ENCODE measurements at places on chromosomes 12 and 14.

DNA sequence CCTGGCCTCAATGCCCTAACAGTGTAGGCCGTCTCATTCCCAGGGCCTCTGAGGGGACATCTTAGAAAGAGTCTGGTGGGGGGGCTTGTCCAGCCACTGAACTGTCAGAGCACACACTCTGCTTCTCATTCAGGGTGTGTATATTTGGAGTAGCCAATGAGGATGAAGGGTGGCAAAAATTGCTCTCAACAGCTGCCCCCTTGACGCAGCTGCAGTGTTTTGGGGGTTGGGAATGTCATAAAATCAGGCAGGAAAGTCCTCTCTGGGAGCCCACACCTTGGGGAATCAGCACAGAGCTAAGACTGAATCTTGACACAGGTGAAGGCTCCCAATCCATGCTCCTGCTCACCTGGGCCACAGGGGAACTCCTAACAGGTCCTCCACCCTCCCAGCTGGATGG is 1.5 kb downstream of the RASAL1 start:
- no peak for DNase-seq

GRCh38 chr14:103856105-103856504 is 8.7 kb upstream of the PPP1R13B start:
- no peak for DNase-seq

GRCh38 chr14:100446572-100446971 is 123.4 kb downstream of the SLC25A47 start:
- no peak for DNase-seq

GRCh38 chr14:80946187-80946586 is 4.6 kb upstream of the CEP128 start:
- DNase-seq = no peak

- no peak for DNase-seq
These were observed 72.1 kb upstream of the LMNTD1 start for GRCh38 chr12:25625146-25625545.

DNA sequence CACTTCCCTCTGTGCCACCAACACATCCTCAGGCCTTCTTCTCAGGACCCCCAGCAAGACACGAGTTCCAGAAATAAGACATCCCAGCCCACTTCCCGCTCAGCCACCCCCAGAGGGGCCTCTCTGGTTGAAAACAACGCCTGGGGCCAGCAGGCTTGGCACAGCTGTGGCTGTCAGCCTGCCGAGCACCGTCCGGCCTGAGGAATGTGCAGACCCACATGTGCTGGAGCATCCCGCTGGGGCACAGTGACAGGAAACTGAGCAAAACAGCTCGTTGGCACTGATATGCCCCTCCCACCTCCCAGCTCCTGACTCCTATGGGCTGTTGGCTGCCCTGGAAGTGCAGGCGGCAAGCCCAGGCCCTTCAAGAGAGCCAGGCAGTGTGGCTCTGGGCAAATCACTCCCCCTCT is 1.4 kb downstream of the SYNE3 start:
- no peak for DNase-seq

GRCh38 chr12:90085494-90086274 is 377.0 kb upstream of the ATP2B1 start:
- DNase-seq = no peak

GRCh38 chr14:65290830-65291229 is 121.7 kb upstream of the FUT8 start:
- DNase-seq = no peak

DNA sequence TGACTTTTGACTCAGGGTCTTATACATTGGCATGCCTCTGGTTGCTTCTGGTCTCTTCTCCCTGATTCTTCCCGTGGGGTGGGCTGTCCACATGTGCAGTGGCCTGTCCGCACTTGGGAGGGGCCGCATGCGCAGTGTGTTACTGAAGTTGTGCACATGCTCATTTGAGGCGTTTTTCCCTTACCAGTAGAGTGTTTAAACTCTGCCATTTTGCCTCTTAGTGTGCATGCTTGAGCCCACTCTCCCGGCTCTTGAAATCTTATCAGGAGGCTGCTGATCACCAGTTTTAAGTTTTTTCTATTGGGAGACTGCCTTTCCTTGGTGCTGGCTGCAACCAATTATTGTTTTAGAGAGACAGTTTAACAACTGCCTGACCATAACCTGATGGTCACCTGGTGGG is 32.1 kb upstream of the HECTD1 start:
- DNase-seq = no peak

- no peak for DNase-seq
These were observed 9.2 kb upstream of the TMEM117 start for GRCh38 chr12:43826681-43827080.

DNA sequence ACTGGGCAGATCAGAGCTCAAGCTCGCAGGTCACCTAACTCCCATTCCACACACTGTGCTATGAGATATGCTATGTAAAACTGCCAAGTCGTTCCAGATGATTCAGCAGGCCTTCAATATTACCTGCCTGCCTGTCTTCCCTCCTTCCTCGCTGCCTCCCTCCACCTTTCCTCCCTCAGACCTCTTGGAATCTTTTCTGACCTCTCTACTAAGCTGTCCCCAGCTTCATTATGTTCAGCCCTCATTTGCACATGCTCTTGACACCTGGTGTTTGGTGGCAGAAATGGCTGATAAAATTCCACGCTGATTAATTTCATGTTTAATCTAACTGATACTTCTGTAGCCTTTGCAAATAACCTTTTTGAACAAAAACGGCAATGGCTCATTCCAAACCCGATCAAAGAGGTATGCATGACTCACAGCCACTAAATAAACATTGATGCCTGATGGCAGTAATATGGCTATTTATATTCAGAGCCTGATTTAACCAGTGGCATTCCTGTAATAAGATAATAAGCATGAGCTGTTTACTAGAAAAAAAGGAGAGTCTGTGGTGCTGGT is 130.8 kb upstream of the EGLN3 start:
- DNase-seq = peak; percentile 66

- DNase-seq = no peak
These were observed 414.4 kb downstream of the DPF3 start for GRCh38 chr14:72479461-72479931.

DNA sequence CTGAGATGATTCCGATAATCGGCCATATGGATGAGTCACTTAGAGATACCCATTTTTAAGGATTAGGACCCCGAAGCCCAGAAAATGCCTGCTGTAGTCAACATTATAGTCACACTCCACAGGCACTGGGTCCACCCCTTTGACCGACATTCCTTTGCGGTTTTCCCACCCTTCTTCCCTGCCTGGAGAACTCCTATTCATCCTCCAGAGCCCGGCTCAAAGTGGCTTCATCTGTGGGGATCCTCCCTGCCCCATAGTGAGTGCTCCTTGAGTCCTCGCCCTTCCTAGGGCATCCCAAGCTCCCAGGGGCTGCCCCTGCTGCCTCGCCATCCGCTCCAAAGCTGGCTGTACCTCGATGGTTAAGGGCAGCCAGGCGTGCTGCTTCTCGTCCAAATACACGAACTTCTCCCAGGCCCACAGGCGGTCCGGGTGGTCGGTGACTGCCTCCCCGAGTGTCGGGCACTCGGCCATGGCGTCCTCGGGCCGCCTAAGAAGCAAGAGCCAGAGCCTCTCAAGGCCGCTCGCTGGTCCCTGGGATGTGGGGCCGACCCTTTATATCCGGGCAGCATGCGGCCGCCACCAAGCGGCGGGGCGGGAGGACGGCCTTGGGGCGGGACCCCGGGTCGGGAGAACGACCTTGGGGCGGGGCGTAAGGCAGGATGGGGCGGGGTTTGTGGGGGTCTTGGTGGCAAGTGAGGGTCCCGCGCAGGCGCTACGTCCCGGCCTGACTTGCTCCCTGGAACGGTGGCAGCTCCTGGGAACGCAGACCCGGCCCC is at the start of gene TCL1A:
TSS of gene TCL1A (minus strand) at position 530 of the 776 bp plus-strand sequence. CDS start at position 471, 59 bp downstream.
- DNase-seq = no peak

- DNase-seq = no peak
These were observed 229.9 kb downstream of the SNAPC1 start for GRCh38 chr14:61992139-61992538.

- DNase-seq = no peak
These were observed 49.5 kb downstream of the GPR137C start for GRCh38 chr14:52602131-52602530.

GRCh38 chr12:124636138-124636978 is 68.9 kb upstream of the NCOR2 start:
- no peak for DNase-seq

DNA sequence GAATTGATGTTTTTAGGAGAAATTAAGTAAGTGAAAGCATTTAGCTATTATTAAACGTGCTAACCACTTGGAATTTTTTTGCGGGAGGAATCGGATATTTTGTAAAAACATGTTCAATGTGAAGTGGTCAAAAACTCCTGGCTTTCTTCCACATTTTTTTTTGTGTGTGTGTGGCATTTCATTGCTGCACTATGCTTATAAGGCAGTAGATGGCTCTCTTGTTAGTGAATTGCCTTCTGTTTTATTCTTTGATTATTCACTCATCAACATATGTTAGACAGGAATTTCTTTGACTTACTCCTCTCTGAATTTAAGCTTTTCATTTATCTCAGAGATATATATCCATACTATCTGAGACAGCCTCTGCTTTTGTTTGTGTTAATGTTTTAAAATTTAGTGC is 71.3 kb downstream of the DERA start:
- DNase-seq = no peak

GRCh38 chr12:11765817-11766794 is 116.6 kb downstream of the ETV6 start:
- no peak for DNase-seq

GRCh38 chr12:98149270-98149669 is 366.1 kb upstream of the TMPO start:
- no peak for DNase-seq

DNA sequence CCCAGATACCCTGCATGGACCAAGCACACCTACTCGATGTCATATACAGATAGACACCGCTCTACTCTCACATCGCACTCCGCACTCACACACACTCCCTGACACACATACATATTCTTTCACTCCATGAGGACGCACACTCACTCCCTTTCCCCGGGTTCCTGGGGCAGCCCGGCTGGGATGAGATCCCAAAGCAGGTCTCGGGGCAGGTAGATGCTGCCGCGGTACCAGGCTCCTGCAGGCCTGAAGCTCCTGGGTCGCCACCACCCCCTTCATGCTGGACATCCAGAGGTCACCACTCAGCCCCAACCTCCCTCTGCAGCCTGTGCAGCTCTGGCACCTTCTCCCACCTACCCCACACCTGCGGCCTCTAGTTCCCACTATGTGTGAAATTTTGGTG is 2.3 kb downstream of the C1QL4 start:
- DNase-seq = no peak

Data from NCI-H1436 treated with DMSO at 0.1 percent for 48 hours (cell line).